ENCODE measurements at places on chromosomes 2 and 18.

DNA sequence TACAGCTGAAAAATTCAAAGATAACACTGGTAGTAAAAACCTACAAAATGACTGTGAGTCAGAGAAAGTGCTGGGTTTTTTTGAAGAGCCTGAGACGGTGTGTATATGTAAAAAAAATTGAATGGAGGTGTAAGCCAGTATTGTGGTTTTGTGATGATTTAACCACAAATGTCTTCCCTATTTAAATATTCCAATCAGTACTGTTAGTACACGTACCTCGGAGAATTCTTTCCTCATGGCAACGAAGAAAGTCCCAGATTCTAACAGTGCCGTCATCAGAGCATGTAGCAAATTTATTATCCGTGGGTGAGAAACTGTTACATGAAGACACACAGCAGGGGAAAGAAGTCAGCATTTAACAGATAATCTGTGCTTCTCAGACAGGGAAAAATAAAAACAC is 48.1 kb downstream of the WDR33 start:
- no peak for DNase-seq

DNA sequence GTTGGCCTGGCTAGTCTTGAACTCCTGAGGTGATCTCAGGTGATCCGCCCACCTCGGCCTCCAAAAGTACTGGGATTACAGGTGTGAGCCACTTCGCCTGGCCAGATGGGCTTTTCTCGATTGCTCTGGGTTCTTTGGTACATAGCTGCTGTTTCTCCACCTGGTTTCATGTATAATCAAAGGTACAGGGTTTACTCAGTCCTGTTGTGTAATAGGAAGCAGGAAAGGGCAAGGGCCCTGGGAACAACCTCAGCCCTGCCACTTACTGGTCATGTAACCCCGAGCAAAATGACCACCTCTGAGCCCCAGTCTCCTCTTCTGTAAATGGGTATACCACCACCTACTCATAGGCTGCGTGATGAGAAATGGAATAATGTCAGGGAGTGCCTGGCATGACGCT is 34.0 kb downstream of the RMC1 start:
- DNase-seq: no peak

DNA sequence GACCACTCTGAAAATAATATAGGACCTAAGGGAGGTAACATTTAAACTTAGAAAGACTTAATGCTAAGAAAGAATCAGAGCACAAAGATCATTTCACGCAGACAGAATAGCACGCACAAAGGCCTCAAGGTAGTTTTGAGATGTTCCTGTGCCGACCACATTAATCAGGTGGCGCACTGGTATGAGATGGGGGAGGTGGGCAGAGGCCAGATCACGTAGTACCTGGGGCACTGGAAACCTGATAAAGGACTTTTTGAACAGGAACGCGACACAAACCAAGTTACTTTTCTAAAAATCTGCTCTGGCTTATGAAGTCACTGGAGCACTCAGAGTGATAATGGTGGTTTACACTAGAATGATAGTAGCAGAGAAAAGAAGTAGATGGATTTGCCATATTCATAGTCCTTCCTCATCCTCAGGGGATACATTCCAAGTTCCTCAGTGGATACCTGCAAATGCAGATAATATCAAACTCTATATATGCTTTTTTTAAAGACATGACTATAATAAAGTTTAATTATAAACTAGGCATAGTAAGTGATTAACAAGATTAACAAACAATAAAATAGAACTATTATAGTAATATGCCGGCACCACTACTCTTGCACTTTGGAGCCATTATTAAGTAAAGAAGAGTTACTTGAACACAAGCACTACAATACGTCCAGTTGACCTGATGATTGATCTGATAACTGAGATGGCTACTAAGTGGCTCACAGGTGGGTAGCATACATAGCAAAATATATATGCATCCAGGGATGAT is 42.6 kb upstream of the CDCA7 start:
- no peak for DNase-seq

GRCh38 chr2:189551808-189552207 is 28.8 kb downstream of the SLC40A1 start:
- no peak for DNase-seq

- DNase-seq: peak; percentile 57
These were observed 97.2 kb downstream of the PIK3C3 start for GRCh38 chr18:42052122-42052708.

DNA sequence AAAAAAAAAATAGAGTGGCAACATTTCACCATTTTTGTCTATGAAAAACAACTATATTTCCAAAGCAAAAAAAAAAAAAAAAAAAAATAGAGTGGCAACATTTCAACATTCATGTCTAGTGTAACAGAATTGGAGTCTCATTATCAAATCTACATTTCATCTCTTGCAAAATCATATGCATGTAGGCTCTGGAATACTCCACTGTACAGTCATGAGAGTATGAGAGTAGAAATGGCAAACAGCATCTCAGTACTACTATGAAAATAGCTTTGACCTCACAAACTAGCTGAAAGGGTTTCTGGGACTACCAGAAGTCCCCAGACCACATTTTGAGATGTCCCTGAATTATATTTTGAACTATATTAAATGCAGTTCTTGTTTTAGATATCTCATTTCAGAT is 82.8 kb downstream of the SMAD2 start:
- DNase-seq: no peak

- peak; percentile 81 for DNase-seq
These were observed 86.6 kb downstream of the TMEM182 start for GRCh38 chr2:102848366-102848839.

GRCh38 chr18:39019989-39020388 is 1454.4 kb upstream of the CELF4 start:
- no peak for DNase-seq

GRCh38 chr18:50424877-50425690 is 50.2 kb downstream of the SKA1 start:
- DNase-seq: no peak

GRCh38 chr2:60500861-60501260 is 52.6 kb downstream of the BCL11A start:
- DNase-seq: no peak

DNA sequence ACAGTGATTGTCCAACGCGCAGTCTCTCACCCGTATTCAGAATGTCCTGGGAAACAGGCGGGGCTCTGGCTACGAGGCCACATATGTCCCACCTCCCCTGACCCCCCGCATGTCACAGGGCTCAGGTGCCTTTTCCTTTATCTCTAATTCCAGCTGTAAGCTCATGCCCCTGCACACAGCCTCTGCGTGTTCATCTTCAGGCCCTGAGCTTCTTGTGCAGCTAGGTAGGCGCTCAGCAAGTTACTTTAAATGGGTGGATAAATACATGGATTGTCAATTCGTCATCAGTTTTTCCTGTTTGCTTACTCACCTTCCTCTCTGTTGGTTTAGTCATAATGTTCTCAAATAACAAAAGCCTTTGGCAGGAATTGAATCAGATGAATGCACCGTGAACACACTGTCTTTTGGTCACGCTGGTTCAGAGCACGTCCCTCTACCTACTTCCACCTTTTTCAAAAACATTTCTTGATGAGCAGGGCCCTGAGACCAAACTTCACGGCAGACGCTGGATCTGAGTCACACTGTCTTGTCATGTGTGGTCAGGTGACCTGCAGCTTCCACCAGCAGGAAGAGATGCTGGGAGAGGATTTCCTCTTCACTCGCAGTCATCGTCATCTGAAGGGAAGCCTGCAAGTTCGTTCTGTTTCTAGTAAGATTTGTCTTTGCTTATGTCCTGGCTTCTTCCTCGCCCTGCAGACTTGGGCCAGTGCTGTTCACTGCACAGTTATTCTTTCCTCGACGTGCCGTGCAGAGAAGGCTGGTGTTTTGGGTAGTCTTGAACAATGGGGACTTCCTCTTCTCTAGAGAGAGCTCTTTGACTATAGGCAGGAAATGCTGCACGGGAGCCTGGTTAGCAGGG is 138.1 kb downstream of the PTGR3 start:
- no peak for DNase-seq

DNA sequence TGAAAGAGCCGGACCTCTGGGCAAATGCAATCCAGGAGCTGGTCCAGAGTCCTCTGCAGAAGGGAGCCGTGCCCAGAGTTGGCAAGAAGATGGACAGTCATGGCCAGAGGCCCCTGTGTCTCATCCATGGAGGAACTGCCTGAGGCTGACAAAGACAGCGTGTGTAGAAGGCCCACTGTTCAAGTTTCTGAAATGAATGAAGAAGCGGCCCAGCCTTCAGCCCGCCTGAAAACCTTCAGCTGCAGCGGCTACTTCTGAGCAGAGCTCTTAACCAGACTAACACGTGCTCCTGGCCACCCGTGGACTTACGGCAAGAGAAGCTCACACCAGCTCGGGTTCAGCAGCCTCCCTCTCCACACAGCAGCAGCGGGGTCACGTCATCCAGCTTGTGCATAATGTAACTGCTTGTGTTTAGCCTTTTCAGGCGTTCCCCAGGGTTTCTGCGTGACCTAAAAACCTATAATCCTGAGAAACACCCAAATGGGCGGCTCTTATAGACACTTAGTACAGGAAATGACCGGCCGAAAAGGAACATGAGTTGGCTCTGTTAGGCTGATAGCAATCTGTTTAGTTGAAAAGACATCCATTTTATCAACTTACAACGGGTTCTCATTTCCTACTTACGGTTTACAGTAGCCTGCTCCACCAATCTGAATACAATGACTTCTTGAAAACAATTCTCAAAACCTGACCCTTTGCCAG is at the start of gene FAM124B:
Gene FAM124B, minus strand, starts transcription at position 467 of the 702 bp plus-strand sequence. Its CDS starts 339 bp downstream, at position 128.
- DNase-seq: peak; percentile 20

DNA sequence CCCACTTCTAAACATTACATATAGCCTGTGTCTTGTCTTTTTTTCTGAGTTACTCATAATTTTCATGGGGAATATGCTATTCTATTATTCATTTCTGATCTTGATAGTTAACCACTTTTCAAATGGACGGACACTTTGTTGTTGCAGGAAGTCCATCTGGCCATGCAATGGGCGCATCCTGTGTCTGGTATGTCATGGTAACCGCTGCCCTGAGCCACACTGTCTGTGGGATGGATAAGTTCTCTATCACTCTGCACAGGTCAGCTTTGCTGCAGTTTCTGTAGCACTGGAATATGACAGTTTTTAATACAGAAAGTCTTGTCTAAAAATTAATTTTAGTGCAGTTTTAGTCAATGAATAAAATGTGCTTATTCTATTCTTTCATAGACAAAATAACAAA is 3.3 kb downstream of the G6PC2 start:
- no peak for DNase-seq

GRCh38 chr2:45269149-45269793 is 260.0 kb upstream of the SIX2 start:
- DNase-seq: no peak

DNA sequence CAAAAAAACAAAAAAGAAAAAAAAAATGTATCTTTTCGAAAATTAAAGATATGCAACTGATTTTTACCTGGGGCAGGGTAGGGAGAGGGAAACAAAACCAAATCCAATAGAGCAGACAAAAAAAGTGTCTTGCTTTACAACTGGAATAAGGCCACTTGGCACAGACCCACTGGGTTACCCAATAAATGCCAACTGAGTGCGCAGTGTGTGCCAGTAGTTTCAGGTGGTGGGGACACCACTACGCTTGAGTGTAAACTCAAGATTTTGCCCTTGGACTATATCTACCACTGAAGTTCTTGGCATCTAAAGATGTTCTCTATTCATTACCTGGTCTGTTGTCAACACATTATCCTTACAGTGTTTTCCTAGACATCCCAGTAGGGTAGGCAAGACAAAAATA is 16.3 kb downstream of the VPS4B start:
- DNase-seq: peak; percentile 1

DNA sequence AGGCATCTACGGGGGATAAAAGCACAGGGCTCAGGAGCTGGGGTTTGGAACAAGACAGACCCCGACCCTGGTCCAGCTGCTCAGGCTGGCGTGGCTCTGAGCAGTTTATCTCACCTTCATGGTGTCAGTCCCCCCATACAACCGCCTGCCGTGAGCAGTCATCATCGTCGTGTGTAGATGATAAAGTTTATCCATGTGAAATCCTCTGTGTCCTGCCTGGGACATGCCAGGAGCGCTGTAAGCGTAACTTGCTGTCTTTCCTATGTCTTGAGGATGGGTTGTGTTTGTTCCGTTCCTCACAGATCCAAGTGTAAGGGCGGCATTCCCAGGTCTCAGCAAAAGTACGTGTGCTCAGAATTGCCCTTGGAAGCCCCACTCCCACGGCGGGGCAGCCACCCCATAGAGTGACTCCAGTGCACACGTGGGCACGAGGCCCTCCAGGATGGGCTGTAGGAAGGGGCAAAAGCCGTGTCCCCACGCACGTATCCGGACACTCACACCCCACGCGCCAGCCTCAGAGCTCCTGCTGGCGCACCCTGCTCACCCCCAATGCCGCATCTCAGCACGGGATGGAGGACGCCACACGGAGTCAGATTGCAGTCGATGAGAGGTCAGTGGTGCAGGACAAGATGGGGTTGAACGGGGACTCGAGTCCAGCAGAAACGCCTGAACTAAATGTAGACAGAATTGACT is 50.9 kb downstream of the ADI1 start:
- no peak for DNase-seq

DNA sequence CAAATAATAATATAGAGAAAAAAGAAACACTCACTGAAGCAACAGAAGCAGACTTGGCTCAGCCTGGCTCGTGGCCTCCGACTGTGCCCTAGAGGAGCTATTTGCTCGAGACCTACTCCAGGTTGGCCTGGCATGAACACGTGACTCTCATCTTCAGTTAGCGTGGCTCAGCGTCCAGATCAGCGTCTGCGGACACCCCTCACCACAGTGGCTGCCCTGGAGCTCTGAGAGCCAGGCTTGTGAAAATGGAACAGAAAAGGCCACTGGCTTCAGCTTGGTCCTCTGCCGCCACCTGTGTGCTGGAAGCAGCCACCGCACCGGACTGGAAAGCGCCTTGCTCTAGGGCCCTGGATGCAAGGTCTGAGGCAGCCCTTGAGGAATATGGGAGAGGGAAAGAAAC is 1184.0 kb upstream of the GYPC start:
- no peak for DNase-seq

DNA sequence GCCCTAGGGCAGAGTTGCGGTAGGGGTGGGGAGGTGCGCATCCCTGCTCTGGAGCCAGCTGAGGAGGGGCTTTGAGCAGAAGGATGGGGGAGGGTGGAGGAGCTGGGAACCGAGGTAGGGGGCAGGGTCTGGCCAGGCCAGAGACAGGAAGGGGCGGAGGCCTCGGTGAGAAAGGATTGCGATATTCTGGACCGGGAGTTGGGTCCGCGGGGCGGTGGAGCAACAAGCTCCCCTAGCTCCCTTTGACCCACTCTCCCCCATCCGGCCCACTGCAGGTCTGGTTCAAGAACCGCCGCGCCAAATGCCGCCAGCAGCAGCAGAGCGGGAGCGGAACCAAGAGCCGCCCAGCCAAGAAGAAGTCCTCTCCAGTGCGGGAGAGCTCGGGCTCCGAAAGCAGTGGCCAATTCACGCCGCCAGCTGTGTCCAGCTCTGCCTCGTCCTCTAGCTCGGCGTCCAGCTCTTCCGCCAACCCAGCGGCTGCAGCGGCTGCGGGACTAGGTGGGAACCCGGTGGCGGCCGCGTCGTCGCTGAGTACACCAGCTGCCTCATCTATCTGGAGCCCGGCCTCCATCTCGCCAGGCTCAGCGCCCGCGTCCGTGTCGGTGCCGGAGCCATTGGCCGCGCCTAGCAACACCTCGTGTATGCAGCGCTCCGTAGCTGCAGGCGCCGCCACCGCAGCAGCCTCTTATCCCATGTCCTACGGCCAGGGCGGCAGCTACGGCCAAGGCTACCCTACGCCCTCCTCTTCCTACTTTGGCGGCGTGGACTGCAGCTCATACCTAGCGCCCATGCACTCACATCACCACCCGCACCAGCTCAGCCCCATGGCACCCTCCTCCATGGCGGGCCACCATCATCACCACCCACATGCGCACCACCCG is 4.8 kb downstream of the OTX1 start:
- DNase-seq: no peak

Data from midbrain (tissue), 1 donor.